ENCODE measurements at places on chromosomes 1 and 21.

GRCh38 chr21:46206163-46207005, 22.1 kb upstream of the SPATC1L start:
- no peak for DNase-seq

GRCh38 chr1:98133131-98133530, 212.3 kb upstream of the DPYD start:
- DNase-seq, result no peak

GRCh38 chr1:96722161-96722922, 758 bp downstream of the PTBP2 start:
- DNase-seq, result no peak

GRCh38 chr1:244652623-244653438, at the start of gene DESI2:
DESI2 (plus strand) TSS chr1:244653126; CDS start chr1:244653314, 188 bp downstream.
- DNase-seq, result peak; percentile 82

DNA sequence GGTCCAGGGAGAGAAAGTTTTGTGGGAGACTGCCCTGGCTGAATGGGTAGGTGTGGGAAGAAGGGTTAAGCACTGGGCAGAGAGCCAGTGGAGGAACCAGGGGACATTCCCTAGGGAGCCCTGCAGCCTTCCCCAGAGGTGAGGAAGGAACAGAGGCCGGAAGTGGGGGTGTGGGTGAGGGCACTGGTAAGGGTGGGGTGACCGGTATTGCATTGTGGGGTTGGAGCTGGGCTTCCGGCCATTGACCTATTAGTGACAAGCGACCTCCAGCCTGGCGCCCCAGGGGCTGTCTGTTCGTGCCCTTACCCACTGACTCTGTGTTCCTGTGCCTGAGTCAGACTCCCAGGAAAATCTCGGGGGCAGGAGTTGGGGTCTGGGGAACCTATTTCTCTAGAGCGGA, 3.5 kb upstream of the TSPAN1 start:
- no peak for DNase-seq

- no peak for DNase-seq
Observed at GRCh38 chr21:28136656-28137255, 855.9 kb downstream of the LTN1 start.

DNA sequence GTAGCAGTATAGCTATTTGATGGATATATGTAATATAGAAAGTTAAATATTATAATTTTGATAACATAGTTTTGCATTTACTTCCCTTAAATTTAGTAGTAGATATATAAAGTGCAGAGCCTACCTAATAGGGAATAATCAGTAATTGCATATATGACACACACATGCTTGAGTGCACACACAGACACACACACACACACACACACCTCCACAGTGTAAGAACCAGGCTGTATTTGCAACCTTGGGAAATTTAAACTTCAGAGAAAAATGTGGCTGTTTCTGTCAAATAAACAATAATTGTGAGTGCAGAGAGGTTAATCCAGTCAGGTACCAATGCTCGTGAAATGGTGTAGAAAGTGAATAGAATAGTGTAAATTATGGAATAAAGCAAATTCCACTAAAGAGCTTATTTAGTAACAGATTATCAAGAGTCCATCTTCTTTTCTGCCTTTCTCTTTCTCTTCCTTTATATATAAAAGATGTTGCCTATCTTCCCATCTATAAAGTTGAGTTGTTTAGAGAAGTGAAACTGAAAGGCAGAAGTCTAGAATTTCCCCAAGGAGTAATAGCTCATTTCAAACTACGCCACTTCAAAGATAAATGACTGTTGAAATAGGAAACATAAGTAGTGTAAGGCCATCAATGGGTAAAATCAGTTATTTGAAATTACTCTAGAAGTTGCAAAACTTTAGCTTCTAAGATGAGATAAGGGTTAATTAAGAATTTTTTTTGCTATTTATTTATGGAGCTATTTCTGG, 273.7 kb downstream of the SRGAP2C start:
- DNase-seq, result no peak

GRCh38 chr1:112693821-112694220, 13.1 kb downstream of the RHOC start:
- no peak for DNase-seq

DNA sequence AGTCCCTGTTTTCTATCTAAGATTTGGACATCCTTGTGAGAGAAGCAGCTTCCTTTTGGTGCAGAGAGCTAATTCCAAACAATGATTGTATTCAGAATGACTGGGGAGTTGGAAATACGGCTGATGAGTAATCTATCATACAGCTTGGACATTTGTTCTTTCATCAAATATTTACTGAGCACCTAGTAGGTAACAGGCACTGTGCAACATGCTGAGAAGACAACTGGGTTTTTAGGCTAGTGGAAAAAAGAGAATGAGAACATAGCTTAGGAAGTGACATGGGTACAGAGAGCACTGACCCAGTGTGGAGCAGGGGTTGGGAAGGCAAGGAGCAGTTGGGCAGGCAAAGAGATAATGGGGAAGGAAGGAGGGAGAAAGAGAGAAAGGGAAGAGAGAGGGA, 87.5 kb downstream of the TBX19 start:
- DNase-seq, result no peak

GRCh38 chr21:45639206-45640000, 4.1 kb upstream of the PCBP3 start:
- no peak for DNase-seq

DNA sequence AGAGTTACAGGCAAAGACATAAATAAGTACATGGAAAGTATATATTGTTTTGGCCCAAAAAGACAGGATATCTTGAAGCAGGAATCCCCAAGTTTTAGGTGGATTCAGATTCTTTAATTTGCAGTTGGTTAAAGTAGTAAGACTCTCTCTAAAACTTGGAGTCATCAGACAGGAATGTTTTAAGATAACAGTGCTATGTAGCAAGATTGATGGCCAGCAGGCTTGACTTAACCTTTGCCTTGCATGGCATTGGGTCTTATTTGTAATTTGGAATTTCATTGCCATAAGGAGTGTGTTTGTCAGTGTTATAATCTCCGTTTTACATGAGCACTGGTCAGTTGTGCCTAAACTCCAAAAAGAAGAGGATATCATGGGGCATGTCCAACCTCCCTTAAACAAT, 727.6 kb upstream of the CHRM3 start:
- DNase-seq, result no peak

DNA sequence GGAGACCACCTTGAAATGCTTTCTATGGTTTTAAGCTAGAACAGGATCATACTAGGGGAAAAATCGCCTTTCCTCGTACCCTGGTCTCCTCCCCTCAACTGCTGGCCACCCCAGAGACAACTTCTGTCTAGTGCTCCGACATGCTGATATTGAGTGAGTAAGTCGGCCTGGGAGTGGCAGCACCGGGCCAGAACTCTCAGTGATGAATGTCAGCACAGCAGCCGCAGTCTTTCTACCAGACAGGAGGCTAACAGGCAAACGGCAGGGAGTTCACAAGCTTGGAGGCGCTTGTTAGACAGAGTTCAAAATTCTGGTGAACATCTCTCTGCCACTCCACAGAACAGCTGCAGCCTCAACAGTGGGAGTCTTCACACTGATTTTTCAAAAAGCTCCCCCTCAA, 716.9 kb downstream of the ADGRL2 start:
- no peak for DNase-seq

GRCh38 chr1:183227422-183228346, 41.6 kb downstream of the LAMC2 start:
- DNase-seq, result no peak

- no peak for DNase-seq
Observed at GRCh38 chr1:2373551-2374251, 17.7 kb downstream of the MORN1 start.

DNA sequence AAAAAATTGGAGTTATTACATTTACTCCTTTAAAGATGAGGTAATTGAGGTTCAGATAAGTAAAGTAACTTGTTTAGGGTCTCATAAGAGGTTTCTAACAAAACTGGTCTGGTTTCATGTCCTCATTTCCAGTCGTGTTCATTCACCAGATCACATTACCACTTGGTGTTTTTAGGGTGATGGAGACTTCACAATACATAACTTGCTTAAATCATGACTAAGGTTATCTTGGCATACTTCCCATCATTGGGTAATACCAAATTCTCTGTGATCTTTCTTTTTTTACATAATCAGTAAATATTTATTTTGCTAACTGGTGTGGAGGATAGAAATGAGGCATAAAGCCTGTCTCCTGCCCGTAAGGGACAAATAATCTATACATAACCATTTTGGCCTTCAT, 31.6 kb upstream of the RPTN start:
- DNase-seq, result no peak

DNA sequence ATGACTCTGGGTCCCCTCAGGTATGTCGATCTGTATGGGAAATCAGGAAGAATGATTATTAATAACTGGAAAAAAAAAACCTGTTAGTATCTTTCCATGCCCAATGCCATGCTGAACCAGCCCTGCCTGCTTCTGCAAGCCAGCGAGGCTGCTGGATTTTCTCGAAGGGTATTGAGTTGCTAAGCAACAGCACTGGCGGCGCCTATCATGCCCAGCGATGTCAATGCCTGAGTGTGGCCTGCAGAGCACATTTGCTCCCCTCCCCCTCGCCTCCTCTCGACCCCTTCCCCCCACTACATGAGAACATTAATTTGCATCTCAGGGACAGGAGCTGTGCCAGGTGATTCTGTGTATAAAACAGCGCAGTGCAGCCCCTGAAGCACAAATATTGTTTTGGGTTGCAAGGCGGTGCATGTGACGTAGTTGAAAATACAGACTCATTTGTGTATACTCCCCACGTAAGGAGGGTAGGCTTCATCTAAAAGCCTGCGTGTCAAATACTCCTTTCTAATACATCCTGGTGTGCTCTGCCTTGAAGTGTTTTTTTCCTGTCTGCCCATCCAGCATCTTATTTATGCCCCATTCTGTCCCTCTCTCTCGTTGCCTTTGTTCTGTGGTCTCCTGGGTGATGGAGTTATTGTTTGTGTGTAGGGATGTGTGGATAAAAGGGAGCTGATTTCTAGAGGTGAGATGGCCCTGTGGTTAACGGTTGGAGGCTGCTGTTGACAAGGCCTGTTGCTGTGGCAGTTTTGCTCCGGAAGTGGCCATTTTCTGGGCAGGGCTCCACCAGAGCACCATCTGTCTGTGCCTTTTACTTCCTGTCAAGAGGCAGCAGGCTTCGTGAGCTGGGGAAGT, 32.7 kb upstream of the ATP5PO start:
- DNase-seq, result no peak

DNA sequence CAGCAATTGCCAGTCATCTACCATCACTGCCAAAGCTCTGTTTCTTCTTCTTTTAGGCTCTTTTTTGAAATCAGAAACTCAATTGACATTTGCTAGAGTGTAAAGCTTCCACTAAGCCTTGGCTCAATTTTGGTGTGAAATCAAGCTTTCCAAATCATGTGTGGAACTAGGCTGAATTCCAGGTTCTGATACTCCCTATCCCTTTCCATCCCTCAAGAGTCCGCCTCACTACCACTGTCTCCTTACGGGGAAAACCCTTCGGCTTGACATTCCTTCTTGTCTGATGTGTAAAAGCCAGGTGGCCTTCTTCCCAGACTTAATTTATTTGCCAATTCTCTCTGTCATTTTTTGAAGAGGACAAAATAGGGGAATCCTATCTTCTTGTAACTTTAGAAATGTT, 47.2 kb upstream of the PRMT6 start:
- no peak for DNase-seq
